ENCODE measurements at places on chromosomes 13 and 19.

DNA sequence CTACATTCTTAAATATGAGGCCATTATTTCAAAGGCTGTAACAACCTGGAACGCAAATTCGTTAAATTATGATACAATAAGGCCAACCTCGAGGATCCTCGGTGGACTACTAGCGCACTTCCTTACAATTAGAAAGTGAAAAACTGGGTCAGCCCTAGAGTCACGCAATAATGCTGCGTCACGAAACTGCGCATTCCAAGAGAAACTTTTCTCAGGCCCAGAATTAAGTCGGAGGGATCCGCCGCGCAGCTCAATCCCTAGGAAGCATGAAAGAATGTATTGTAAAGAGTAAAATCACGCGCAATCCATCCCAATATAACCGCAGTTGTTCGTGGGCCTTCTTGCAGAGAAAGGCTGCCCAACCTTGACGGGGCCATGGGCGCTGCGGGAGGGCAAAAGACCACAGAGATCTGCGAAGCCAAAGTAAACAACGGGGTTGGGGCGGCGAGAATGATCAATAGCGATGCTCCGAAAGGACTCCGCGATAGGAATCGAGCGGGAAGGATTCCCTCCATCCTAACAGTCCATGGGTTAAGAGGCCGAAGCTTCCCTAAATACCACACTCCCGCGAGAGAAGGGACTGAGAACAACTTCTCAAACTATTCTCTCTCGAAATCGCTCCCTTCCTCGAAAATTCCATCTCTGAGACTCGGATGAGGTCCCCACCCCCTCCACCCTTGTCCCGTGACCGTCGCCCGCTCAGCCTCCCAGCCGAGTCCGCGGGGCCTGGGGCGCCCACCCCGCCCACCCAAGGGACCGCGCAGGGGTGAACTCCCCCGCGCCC lies 564 bp downstream of the SPART start:
- DNase-seq, result peak; percentile 92

- no peak for DNase-seq
Measured at GRCh38 chr13:66560189-66560588, 669.9 kb downstream of the PCDH9 start.

GRCh38 chr13:32390048-32390447 lies 37.9 kb downstream of the N4BP2L1 start:
- DNase-seq, result no peak

- no peak for DNase-seq
Measured at GRCh38 chr19:50893047-50893736, 18.0 kb downstream of the KLK4 start.

- no peak for DNase-seq
Measured at GRCh38 chr13:23637829-23638228, 67.6 kb downstream of the TNFRSF19 start.

DNA sequence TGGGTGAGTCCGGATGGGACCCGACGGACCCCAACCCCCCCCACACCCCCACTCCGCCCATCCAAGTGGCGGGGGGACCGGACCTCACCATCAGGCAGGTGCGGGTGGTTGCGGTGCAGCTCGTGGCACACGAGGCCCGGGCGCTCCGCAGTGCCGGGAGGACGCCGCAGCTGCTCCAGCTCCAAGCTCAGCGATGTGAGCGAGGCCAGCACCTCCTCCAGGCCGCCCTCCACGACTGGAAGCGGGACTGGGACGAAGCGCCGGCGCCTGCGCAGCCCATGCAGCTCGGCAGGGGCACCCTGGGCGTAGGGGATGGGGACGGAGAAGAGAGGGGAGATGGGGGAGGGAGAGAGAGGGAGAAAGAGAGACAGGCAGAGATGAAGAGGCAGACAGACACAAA lies 30.1 kb upstream of the OLFM2 start:
- DNase-seq, result no peak

- DNase-seq, result no peak
Measured at GRCh38 chr13:49112782-49113525, 107.2 kb upstream of the MLNR start.

DNA sequence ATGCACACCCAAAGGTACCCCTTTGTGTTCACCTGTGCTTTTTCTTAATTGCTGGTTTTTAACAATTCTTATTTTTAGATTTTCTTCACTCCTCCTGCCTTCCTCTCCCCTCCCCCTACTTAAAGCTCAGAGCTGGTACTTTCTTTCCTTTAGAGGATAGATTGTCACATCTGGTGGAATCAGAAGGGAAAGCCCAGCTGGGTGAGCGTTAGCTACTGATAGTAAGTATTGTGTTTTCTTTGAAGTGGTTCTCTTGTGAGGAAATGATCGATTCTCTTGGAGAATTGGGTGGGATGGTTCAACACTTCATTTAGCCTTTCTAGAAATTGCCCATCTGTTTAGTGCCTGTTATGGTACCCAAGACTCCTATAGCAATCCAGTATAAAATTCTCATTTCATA lies 84.8 kb downstream of the FLT1 start:
- DNase-seq, result no peak

DNA sequence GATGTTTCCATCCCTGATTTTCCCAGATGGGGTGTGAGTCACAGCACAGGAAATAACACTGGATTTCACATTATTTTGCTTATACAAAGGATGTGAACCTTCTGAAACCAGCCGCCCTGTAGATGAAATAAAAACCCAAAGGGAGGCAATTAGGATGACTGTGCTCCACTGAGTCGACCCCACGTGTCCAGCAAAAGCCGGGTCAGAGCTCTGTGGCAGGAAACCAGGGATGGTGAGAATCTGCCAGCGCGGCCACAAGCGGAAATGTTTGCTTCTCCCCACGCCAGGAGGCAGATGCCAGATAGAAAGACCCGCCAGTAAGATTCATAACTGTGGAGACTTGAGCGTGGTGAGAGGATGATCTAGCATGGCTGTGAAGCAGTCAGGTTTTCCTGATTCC lies 764.4 kb downstream of the LIG4 start:
- DNase-seq, result no peak

- DNase-seq, result peak; percentile 82
Measured at GRCh38 chr19:7506385-7507328, 9.2 kb upstream of the ZNF358 start.

DNA sequence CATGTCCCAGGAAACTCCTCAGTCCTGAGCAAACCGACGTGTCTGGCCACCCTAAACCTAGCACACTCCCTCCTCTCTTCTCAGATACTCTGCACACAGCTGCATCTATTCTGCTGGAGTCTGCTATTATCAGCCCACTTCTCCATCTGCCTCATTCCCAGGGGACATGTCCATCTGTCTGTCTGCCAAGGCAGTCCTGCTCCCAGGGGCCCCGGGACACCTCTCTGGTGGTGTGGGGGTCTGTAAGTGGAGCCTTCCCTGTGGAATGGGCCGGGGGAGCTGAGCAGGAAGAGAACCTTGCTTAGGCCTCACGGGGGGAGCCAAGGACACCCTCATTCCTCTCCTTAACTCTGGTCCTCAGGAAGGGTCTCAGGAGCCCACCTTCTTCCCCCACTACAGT lies 72.7 kb downstream of the ERICH6B start:
- no peak for DNase-seq

DNA sequence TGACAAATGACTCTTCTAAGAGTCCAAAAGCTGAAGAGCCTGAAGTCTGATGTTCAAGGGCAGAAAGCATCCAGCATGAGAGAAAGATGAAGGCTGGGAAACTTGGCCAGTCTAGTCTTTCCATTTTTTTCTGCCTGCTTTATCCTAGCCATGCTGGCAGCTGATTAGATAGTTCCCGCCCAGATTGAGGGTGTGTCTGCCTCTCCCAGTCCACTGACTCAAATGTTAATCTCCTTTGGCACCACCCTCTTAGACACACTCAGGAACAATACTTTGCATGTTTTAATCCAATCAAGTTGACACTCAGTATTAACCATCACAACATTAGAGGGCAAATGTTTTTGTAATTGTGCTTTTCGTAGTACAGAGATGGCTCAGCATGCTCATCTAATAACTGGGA lies 267.5 kb upstream of the KLHL1 start:
- no peak for DNase-seq

- no peak for DNase-seq
Measured at GRCh38 chr19:35549174-35549788, 3.9 kb downstream of the TMEM147 start.

GRCh38 chr19:57815247-57816075 lies 748 bp upstream of the ZNF552 start:
- no peak for DNase-seq

DNA sequence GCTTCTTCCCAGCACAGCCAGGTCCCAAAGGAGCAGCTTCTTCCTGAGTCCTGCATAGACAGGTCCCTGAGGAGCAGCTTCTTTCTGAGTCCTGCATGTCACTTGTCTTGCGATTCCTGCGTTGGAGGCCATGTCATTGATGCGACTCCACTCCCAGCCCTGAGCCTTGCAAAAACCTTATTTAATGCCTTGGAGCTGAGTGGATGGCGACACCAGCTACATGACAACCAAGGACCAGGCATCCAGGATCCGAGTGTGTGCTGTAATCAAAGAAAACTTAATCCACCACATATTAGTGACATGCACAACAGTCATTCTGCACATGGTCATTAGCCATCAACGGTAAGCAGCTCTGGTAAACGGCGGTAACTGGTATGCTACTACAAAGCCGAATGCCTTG lies 315.8 kb downstream of the TEX29 start:
- DNase-seq, result no peak

DNA sequence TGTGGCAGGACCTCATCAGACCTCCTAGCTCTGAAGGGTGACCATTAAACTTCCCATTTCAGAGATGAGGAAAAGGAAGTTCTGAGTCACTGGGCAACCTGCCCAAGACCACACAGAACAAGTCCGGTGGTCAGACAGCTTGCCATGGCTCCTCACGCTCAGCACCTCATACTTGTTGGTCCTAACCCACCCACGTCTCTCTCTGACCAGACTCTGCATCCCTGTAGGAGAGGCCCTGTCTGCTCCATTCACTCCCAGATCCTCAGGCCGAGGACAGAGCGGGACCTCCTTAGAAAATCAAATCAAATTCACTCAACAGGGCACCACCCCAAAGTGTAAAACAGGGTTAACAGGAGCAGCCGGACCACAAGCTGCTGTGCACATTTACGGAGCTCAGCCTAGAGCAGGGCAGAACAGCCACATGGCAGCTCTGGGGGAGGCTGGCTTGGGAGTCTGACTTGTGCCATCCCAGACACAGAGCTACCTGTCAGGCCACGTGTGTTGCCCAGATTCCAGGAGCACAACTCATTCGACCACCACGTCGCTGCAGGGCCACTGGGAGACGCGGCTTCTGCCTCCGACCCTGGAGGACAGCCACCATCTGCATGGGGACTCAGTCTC lies 1.7 kb downstream of the MIER2 start:
- DNase-seq, result peak; percentile 80

- DNase-seq, result no peak
Measured at GRCh38 chr19:8462571-8462970, 17.8 kb downstream of the HNRNPM start.

- DNase-seq, result no peak
Measured at GRCh38 chr13:57595775-57596174, 35.8 kb upstream of the PCDH17 start.

DNA sequence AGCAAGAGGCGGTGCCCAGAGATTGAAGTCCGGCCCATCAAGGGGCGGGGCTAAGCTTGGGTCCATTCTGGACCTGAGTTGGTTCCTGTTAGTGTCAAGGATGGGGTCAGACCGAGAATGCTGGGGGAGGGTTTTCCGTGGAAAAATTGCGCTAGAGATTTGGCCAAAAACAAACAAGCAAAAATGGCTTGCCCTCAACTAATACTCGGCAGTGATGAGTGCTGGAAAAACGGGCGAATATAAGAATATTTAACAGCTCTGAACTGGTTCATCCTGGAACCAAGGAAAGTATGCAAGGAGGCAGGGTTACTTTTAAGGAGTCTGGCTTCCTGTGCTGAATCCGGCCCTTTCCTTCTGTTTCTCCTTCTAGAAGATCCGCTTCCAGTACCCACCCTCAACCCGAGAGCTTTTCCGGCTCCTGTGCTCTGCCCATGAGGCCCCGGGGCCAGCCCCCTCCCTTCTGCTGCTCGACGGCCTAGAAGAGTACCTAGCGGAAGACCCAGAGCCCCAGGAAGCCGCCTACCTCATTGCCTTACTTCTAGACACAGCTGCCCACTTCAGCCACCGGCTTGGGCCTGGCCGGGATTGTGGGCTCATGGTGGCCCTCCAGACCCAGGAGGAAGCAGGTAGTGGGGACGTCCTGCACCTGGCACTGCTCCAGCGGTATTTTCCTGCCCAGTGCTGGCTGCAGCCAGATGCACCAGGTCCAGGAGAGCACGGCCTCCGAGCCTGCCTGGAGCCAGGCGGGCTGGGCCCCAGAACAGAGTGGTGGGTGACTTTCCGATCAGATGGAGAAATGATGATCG lies 880 bp downstream of the SWSAP1 start:
- DNase-seq, result peak; percentile 84

GRCh38 chr19:46489445-46490272 lies 6.0 kb downstream of the PNMA8B start:
- peak; percentile 79 for DNase-seq
